RWPE2 (cell line): ENCODE measurements at places on chromosomes 7 and 10.
A peak's percentile ranks its signal among the peaks of the same experiment; 100 is the strongest.

- no peak for DNase-seq
Observed at GRCh38 chr7:11748884-11749283, 83.1 kb downstream of the THSD7A start.

- no peak for DNase-seq
Observed at GRCh38 chr10:112092519-112092918, 91.0 kb downstream of the GPAM start.

GRCh38 chr7:72781631-72782030 is 46.4 kb downstream of the TYW1B start:
- DNase-seq, result no peak

DNA sequence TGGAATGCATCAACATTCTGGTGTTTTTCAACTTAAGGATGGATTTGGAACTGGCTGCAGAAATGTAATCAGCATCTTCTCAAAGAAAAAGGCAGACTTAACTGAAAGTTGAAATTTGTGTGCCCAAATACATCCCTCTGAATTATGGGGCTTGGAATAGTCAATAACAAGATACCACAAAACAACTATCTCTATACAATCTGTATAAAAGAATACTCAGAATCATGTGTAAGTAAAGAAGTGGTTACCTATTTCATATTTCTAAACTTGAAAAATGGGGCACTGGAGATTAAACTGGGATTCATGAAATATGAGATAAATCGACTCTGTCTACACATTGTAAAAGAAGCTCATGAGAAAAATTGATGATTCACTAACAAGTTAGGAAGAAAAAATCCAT is 6.2 kb upstream of the COL1A2 start:
- DNase-seq, result no peak

DNA sequence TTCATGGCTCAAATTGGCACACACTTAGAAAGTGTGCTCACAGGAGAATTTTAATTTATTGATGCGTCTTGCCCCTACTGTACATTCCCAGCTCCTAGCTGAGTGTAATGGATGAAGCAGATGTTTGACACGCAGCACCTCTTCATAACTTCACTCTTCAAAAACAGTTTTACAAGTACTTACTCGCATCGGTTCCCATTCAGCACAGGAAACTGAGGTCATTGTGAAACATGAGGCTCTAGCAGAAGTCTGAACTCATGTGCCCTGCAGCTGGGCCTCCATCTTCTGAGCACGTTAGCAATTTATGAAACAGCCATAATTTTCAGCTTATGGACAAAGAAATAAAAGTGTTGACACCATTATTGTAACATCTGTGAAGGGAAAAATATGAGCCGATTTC is 558.9 kb upstream of the MGMT start:
- DNase-seq, result no peak

- DNase-seq, result no peak
Observed at GRCh38 chr7:29274146-29275017, 79.8 kb downstream of the CHN2 start.

GRCh38 chr10:36163827-36164226 is 521.7 kb upstream of the FZD8 start:
- no peak for DNase-seq

DNA sequence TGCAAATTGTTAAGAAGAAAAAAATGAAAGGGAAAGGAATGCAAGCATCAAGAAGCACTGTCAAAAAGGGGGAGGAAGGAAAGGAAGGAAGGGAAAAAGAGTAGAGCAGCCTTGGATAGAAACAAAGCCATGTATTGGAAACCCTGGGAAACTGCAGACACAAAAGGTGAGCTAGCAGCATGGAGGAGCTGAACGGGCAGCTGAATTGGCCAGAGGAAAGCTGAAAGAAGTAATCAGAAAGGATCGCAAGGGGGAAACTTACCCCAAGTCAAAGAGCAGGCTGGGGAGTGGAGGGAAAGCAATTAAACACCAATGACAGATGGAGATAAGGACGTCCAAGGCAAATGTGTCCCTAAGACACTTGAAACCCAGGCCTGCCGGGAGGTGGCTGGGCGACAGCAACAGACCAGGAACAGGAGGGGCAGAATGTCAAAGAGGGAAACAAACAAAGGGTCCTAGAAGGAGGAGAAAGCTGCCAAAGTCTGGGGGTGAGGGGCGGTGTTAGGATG is 93.8 kb upstream of the SVIL start:
- no peak for DNase-seq

- DNase-seq, result peak; percentile 78
Observed at GRCh38 chr7:75565132-75565837, 73.2 kb downstream of the SPDYE5 start.

DNA sequence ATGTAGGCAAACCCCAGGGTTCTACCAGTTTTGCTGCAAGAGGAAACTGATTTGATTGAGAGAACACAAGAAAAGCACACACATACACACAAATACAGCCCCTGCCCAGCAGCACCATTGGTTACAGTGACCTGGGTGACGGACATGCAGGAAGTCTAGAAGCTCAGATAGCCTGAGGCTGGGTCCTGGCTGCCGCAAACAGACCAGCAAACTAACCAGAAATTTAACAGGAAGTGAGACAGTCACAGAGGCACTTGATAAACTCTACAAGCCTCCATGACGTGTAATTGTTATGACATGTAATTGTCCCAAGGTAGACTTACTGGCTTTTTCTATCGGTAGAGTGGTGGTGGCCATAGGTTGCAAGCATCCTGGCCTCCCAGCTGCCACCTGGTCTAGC is 58.9 kb downstream of the PRKAR2B start:
- no peak for DNase-seq

- no peak for DNase-seq
Observed at GRCh38 chr7:129724796-129725195, 113.3 kb downstream of the NRF1 start.
